Progenitor cell of endocrine pancreas (in vitro differentiated cells): ENCODE measurements at places on chromosomes 5 and 9. TPM values are rescaled to one million over a fixed set of nuclear protein-coding genes. Genes with fewer than 3 reads are reported as not detected.

Gene ACSL6
- total RNA-seq: 0.19 and 0.36 TPM in 2 replicates

Gene PCDHGA8
- total RNA-seq: 1.5 and 1.9 TPM in 2 replicates

Gene ROR2
- 23.6 and 23.9 TPM in 2 replicates for total RNA-seq

GRCh38 chr9:113026200-113026599 is 14.2 kb upstream of the ZNF883 start:
- no peaks in the 10 kb centered on the region for H3K36me3 ChIP-seq
- H3K4me1 ChIP-seq: no peaks in the 10 kb centered on the region
- H3K27ac ChIP-seq: no peak overlapping the region
- H3K4me3 ChIP-seq: no peak overlapping the region
- no peaks in the 10 kb centered on the region for H3K27me3 ChIP-seq

Gene TRIM36
- 5.3 and 9.4 TPM in 2 replicates for total RNA-seq

GRCh38 chr9:20848490-20848889 is 164.4 kb downstream of the FOCAD start:
- no peaks in the 10 kb centered on the region for H3K4me1 ChIP-seq
- H3K27me3 ChIP-seq: no peaks in the 10 kb centered on the region
- H3K4me3 ChIP-seq: no peak overlapping the region

Gene ARHGEF37
- 2.4 and 3.3 TPM in 2 replicates for total RNA-seq

DNA sequence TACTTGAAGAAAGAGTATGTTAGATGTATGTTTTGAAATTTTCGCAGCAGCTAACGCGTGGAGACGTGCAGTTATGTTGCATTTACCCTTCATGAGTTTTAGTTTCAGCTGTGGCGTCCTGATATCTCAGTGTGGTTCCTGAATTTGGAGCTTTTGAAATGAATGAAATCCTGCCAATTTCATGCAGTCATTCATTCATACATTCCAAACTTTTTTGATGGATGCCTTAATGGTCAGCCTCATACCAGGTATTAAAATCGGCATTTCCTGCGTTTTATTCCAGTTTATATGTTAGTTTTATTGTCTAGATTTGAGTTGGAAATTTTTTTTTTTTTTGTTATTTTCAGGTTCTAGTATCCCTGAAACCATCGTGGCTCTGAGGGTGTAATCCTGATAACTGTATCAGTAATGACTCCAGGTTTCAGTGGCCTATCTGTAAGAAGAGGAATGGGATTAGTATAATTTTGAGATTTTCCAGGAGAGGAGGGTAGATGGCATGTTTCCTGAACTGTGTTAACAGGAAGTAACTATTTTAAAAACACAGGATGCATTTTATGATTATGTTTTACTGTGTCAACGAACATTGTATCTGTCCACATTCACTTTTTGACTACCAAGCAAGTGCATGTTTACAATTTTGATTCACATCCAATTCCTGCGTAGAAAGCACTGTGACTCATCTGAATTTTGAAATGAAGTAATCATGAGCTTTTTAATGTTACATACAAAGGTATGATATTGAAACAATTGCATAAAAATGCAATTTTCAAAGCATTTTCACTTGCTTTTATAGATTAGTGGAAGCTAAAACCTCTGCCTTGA is 1.0 kb downstream of the FOCAD start:
- H3K4me3 ChIP-seq: peak overlapping the region; percentile 84
- peaks cover 11% of the 10 kb centered on the region for H3K4me1 ChIP-seq
- DNase-seq: no peak

GRCh38 chr5:149007174-149007573 is 55.7 kb downstream of the SH3TC2 start:
- no peak for DNase-seq
- no peak overlapping the region for H3K4me3 ChIP-seq
- H3K36me3 ChIP-seq: no peaks in the 10 kb centered on the region
- peaks cover 8% of the 10 kb centered on the region for H3K4me1 ChIP-seq
- H3K27ac ChIP-seq: no peak overlapping the region

- H3K4me3 ChIP-seq: no peak overlapping the region
- no peak for DNase-seq
- H3K27me3 ChIP-seq: no peaks in the 10 kb centered on the region
- H3K36me3 ChIP-seq: peaks cover 3% of the 10 kb centered on the region
Measured at GRCh38 chr9:94303321-94303720, 25.1 kb downstream of the NUTM2F start.

Gene ANKDD1B
- 2.3 and 2.8 TPM in 2 replicates for total RNA-seq

Gene SKIC3
- total RNA-seq: 84.2 and 86.1 TPM in 2 replicates

Gene PCDHGA6
- total RNA-seq: 0.60 and 0.80 TPM in 2 replicates

- H3K4me3 ChIP-seq: no peak overlapping the region
- H3K27ac ChIP-seq: no peak overlapping the region
- H3K4me1 ChIP-seq: no peaks in the 10 kb centered on the region
- H3K36me3 ChIP-seq: no peaks in the 10 kb centered on the region
- H3K27me3 ChIP-seq: peaks cover 2% of the 10 kb centered on the region
- no peak for DNase-seq
Measured at GRCh38 chr5:73482383-73483136, 15.7 kb upstream of the BTF3 start.
